ENCODE measurements at places on chromosomes 12 and 14.

DNA sequence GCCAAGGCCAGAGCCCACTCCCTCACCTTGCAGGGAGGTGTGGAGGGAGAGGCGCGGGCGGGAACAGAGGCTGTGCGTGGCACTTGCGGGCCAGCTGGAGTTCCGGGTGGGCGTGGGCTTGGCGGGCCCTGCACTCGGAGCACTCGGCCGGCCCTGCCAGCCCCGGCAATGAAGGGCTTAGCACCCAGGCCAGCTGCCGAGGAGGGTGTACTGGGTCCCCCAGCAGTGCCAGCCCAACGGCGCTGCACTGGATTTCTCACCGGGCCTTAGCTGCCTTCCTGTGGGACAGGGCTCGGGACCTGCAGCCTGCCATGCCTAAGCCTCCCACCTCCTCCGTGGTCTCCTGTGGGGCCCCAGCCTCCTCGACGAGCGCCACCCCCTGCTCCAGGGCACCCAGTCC, 107.5 kb downstream of the FAR2 start:
- no peak for DNase-seq

- peak; percentile 33 for DNase-seq
These were observed 120.7 kb downstream of the HECTD4 start for GRCh38 chr12:112261559-112261958.

DNA sequence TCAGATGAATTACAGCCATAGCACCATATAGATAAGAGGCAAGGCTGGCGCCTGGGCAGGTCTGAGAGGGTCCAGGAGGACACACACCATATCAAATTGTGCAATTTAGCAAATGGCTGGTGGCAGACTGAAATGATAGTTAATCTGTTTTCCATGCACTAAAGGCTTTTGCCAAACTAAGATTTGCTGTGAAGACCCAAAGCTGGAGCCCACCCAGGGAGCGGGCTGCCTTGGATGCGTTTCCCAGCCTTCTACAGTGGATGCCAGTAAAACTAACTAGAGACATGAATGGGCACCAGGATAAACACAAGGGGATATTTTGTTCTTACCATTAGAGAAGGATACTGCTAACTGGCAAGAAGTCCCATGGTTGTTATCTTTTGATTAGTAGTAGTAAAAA, 475.1 kb downstream of the DPF3 start:
- no peak for DNase-seq

GRCh38 chr14:66284346-66284745, 201.8 kb upstream of the CCDC196 start:
- peak; percentile 56 for DNase-seq

GRCh38 chr14:100104523-100105300, 39.5 kb downstream of the EVL start:
- DNase-seq: peak; percentile 66

GRCh38 chr12:76713986-76714385, 49.9 kb upstream of the ZDHHC17 start:
- no peak for DNase-seq

GRCh38 chr12:98275131-98275475, 240.3 kb upstream of the TMPO start:
- no peak for DNase-seq

DNA sequence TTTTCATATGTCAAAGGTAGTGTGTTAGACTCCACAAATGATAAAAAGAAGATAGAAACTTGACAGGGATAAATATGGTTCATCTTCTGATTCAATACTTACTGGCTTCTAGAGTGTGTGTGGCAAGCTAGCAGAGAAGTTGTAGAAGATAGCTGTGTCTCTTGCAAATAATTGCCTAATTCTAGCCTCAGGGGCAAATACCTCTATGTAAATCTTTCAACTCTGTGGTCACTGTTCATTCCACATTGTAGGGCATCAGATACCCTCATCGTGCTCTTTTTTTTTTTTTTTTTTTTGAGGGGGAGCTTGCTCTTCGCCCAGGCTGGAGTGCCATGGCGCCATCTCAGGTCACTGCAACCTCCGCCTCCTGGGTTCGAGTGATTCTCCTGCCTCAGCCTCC, 1.7 kb downstream of the OLR1 start:
- DNase-seq: peak; percentile 56

- DNase-seq: no peak
These were observed 991.2 kb downstream of the FLRT2 start for GRCh38 chr14:86521031-86521730.

- peak; percentile 62 for DNase-seq
These were observed 12.6 kb upstream of the CFAP251 start for GRCh38 chr12:121905746-121906145.

GRCh38 chr12:31325524-31325875, 450 bp downstream of the SINHCAF start:
- no peak for DNase-seq

DNA sequence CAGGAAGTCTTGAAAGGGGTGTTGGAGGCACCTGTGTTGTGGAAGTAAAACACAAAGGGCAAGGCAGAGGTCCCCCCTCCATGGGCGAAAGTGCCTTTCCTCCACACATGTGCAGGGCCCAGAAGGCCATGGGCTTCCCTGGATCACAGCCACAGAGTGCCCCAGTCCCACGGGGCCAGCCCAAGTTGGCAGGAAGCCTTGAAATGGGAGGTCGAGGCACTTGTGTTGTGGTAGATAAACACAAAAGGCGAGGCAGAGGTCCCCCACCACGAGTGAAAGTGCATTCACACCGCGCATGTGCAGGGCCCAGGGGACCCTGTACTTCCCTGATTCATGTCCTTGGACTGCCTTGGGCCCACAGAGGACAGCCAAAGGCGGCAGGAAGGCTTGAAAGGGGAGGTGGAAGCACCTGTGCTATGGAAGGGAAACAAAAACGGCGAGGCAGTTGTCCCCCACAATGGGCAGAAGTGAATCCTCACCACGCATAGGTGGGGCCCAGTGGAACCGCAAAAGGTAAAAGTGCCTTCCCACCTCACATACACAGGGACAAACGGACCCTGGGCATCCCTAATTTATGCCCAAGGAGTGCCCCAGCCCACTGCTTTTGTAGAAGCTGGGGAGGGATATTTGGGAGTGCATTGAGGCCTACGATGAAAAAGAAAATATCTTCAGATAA, 585.4 kb downstream of the ALG10 start:
- DNase-seq: no peak

- peak; percentile 52 for DNase-seq
These were observed 31.9 kb downstream of the CACNA1C start for GRCh38 chr12:2084553-2085296.

Data from ELR (cell line).